ENCODE measurements at places on chromosomes 7 and 10.

- DNase-seq: no peak
These were observed 129.3 kb downstream of the FAM107B start for GRCh38 chr10:14645239-14645960.

DNA sequence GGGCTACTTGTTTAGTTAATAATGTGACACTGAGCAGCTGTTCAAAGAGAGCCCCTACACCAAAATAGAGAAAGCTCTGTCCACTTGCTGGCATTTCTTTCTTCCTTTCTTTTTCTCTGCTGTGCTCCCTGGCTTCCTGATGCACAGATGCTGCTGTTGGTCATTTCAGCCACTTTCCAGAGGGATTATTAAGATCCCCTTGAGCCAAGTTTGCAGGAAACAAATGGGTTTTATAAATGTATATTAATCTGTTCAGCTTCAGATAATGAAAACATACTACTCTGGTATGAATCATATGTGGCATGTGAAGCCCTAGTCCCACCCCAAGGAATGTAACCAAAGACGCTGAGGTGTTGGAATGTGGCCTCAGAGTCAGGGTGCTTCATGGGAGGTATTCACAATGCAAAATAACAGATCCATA lies 638.2 kb upstream of the FZD8 start:
- DNase-seq: no peak

GRCh38 chr7:7731732-7732131 lies 13.3 kb upstream of the RPA3 start:
- no peak for DNase-seq

- DNase-seq: no peak
These were observed 321.8 kb downstream of the DPP6 start for GRCh38 chr7:154373956-154374355.

DNA sequence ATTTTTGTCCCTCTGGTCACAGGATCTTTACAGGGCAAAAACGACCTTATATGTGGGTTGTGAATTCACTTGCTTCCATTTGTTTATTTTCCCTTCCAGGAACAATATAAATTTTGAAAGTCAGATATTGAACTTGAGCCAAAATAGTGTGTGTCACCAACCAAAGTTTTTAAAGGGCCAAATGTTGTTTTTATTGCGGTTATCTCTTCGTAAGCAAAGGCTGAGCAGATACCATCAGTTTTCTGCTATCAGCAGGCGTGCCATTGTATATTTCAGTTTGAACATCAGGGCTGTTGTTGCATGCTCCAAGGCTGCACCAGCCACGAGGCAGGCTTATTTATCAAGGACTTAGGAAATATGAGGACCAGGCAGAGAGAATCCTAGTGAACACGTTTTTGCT lies 160.3 kb downstream of the PAXIP1 start:
- no peak for DNase-seq

GRCh38 chr10:133225707-133226191 lies 4.3 kb upstream of the UTF1 start:
- DNase-seq: no peak

DNA sequence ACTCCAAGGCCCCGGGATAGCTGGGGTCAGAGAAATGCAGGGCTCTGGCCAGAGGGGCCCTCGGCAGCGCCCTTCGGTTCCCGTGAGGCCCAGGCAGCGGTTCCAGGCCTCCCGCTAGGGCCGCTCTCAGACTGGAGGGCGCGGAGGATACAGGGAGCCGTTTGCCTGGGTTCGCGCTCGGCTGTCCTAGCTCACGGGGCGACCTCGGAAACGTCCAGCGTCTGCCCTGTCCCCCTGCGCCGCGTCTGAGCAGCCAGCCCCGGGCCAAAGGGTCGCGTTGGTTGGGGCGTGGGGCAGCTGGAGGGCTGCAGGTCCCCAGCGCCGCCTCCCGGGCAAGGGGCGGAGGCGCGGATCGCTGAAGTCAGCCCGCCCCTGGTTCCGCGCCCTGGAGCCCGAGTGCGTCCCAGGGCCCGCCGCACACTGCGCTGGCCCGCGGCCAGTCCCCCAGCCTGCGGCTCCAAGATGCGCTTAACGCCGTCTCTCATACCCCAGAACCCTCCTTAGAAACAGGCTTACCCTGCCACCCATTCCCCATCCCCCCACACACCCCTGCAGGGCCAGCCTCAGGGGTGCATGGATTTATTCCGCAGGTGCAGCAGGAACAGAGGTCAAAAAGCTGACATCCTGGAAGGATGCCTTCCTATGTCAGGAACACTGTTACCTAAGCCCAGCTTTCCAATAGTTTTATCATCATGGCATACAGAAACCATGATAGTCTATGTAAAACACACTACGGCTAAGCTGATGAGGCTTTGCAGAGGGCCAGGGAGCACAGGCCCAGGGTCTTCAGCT lies 22.1 kb upstream of the OPN4 start:
- no peak for DNase-seq

- no peak for DNase-seq
These were observed 471.0 kb downstream of the SH2D4B start for GRCh38 chr10:81008726-81009125.

DNA sequence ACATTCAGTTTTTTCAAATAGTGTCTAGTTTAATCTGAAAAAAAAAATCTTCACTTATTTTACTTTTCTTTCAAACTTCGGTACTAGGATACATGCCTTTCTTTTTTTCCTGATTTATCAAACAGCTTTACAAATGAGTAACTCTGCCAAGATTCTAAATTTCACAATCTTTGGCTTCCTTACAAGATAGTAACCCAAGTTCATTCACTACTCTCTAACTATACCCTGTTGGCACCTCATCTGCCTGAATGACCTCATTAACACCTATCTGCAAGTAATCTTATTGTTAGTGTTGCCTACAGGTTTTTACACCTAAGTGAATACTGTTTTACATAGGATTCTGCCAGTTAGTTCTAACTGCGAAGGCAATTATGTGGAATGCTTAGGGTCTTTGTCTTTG lies 159.8 kb downstream of the FOXP2 start:
- DNase-seq: no peak

- no peak for DNase-seq
These were observed 56.5 kb upstream of the MPP7 start for GRCh38 chr10:28359334-28359733.

- no peak for DNase-seq
These were observed 4.4 kb upstream of the PDLIM1 start for GRCh38 chr10:95295031-95295755.
